Activated T-cell treated with anti-CD3 and anti-CD28 coated beads, Interleukin-2, amount 50 U/mL, for 72 hours (primary cell): ENCODE measurements at places on chromosomes 7 and 10. TPM values are rescaled to one million over a fixed set of nuclear protein-coding genes. Genes with fewer than 3 reads are reported as not detected.

GRCh38 chr7:50246551-50246950, 58.0 kb upstream of the IKZF1 start:
- H3K4me1 ChIP-seq, result peaks cover 16% of the 10 kb centered on the region
- H3K4me3 ChIP-seq, result no peak overlapping the region
- no peaks in the 10 kb centered on the region for H3K27me3 ChIP-seq
- no peak overlapping the region for H3K27ac ChIP-seq

C7orf57 gene
- 0.12 TPM for total RNA-seq

SAMD9L gene
- 27.0 TPM for total RNA-seq

IDI2 gene
- total RNA-seq, result not detected

DNA sequence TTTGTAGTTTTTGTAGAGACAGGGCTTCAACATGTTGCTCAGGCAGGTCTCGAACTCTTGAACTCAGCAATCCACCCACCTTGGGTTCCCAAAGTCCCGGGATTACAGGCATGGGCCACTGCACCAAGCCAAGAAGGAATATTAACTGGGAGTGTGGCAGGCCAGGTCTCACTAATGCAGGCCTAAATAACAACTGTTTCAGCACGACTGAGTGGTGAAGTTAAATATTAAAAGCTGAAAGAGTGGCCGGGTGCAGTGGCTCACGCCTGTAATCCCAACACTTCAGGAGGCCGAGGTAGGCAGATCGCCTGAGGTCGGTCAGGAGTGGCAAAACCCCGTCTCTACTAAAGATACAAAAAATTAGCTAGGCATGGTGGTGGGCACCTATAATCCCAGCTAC, 21.1 kb downstream of the CHUK start:
- H3K27ac ChIP-seq, result no peak overlapping the region
- DNase-seq, result no peak
- H3K4me3 ChIP-seq, result no peak overlapping the region
